ENCODE measurements at places on chromosomes 1 and 21.

DNA sequence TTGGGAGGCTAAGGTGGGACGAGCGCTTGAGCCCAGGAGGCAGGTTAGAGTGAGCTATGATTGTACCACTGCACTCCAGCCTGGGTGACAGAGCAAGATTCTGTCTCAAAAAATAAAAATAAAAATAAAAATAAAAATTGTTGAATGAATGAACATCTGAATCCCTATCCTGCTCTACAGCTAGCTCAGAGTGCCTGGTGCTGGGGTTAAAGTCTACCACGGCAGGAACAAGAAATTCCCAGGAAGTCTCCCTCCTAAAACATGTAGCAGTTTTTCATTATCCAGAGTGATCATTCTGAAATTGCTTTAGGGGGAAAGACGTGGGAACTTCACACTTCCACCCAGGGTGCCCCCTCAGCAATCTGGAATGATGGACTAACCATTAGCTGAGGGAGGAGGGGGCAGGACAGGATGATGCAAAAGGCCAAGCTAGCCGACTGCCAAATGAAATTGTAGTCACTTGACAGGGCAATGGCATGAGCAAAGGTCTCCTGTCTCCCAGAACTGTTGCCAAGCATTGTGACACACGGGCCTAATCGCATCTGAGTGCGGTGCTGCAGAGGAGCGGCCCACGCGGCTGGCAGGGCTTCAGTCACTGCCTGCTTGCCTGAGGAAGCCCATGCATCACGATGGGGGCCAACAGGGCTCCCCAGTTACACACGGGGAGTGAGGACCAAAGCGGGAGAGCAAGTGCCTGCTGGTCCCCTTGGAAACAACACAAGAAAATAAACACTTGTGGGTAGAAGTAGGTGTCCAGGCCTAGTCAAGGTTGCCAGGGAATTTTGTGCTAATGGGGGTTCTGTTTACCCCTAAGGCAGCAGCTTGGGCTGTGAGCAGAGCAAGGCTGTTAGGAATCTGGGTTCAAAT, 85.7 kb downstream of the NENF start:
- DNase-seq = no peak

GRCh38 chr1:9004700-9005394, 21.4 kb downstream of the SLC2A7 start:
- no peak for DNase-seq

- DNase-seq = peak; percentile 93
Observed at GRCh38 chr1:109793486-109794318, 30.0 kb upstream of the EPS8L3 start.

DNA sequence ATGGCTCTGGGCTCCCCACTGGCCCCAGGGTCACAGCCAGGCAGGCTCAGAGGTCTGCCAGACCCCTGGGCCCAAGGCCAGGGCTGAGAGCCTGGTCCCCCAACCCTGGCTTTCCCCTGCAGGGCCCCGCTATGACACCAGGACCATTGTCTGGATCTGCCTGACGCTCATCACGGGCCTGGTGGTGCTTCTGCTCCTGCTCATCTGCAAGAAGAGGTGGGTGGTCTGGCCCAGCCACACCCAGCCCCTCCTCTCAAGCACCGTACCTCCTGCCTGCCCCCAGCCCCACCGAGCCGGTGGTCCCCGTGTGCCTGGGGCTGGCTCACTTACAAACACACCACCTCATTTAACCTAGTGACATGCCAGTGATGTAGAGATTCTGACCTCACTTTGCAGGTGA, 31.8 kb downstream of the EPHA8 start:
- no peak for DNase-seq

DNA sequence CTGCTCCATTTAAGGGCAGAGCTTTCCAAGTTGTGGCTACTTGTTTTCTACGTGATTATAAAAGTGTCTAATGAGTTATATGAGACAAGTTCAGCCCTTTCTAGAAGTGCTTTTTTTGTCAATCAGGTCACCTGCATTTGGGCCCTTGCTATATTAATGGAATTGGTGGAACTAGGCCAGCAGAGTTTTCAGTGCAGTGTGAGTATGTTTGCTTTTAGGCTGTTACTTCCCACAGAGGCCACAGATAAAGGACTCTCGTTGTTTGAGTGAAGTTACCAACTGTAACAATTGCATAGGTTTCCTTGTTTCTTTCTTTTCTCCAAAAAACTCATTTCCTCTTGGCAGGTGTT, 10.9 kb downstream of the SMAP2 start:
- DNase-seq = peak; percentile 20

DNA sequence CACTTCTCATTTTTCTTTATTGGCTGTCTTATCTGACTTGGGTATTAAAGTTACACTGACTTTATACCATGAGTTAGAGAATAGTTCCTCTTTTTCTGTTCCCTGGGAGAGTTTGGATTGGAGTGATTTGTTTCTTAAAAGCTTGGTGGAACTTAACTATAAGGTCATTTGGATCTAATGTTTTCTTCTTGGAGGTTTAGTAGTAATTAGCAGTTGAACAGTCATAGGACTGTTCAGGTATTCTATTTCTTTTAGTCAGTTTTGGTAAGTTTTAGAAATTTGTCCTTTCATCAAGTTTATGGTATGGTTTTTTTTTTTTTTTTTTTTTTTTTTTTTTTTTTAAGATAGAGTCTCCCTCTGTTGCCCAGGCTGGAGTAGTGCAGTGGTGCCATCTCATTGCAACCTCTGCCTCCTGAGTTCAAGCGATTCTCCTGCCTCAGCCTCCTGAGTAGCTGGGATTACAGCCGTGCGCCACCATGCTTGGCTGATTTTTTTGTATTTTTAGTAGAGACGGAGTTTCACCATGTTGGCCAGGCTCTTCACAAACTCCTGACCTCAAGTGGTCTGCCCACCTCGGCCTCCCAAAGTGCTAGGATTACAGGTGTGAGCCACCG, 6.3 kb downstream of the TTC3 start:
- DNase-seq = no peak

DNA sequence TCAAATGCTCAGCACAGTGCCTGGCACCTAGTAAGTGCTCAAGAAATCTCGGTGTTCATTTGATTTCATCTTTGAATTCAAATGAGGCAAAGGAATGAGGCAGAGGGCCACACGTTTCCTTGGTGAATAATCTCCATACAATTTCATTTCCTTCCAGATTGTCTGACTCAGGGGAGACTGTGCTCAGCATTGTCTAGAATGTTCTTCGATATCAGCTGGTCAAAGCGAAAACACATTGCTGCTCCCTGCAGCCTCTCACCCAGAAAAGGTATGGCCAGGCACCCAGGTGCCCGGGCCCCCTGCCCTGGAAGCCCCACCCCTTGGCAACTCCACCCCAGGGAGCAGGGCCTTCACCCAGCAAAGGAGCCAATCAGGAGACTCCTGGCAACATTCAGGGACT, 55.8 kb downstream of the FBXO2 start:
- no peak for DNase-seq

DNA sequence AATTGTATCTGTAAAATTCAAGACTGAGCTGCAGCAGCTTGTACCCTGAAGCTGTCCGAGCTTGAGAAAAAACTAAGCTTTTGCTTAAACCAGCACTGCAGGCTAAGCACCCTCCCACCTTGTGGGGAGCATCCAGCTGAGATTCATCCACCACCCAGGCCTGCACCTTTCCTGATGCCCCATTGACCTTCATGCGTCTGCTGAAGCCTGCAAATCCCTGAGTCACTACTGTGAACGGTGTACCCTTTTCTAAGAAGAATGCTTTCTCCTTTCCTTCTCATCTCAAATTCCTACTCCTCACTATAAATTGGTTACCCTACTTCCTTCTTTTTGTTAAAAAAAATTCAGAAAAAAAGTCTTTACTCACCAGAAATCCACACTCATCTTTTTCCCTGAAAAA, 90.9 kb upstream of the RGS18 start:
- DNase-seq = no peak

DNA sequence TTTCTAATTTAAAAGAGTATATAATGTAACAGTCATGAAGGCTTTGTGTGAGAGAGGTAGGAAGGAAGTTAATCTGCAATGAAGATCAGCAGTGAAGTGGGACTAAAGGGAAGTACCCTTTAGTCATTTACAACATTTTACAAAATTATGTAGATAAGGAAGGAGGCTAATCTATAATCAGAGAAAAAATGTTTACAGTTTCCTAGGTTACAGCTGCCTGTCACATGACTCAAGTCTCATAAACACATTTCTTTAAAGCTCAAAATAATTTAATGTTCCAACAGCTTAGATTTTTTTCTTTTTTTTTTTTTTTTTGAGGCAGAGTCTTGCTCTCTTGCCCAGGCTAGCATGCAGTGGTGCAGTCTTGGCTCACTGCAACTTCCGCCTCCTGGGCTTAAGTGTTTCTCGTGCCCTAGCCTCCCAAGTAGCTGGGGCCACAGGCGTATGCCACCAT, 26.2 kb upstream of the CAP1 start:
- no peak for DNase-seq

DNA sequence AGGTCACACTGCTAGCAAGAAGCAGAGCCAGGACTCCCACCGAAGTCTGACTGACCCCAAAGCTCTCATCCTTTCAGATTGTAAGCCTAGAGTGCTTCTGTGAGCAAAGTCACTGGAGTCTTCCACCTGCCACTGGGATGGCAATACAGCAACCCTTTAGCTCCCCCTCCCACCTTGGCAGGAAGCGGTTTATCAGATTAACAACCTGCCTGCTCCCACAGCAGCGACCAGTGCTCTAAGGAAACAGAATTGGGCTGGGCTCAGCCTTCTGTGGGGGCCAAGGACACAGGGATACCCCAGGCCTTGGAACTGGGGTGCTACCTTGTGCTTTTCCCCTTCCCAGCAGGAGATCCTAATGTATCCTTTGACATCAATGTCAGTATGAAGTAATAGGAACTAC, 76.0 kb downstream of the GFI1 start:
- no peak for DNase-seq

DNA sequence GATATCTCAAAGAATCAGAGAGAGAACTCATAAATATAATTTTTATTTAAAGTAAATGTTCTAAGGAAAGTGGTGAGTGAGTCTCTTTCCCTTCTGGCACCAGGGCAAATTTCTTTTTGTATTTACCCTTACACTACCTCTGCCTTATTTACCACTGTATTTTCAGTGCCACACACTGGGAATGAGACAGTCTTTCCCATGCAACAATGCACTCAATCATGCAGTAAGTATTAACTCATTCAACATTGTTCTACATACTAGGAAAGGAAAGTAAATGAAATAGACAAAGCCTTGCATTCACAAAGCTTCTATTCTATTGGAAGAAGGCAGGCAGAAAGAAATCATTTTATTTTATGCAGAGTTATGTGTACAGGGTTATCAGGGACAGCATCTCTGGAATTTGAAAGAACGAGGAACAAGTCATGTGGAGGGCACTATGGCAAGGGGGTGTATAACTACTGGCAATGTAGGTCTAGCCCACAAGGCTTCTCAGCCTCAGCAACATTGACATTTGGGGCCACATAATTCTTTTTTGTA, 129.8 kb upstream of the PRDX6 start:
- DNase-seq = no peak

GRCh38 chr1:174337000-174337681, 110.6 kb upstream of the GPR52 start:
- DNase-seq = no peak

- no peak for DNase-seq
Observed at GRCh38 chr1:16720351-16721223, 19.7 kb upstream of the RNU1-4 start.

GRCh38 chr21:41374177-41374712, 12.4 kb downstream of the MX2 start:
- no peak for DNase-seq

DNA sequence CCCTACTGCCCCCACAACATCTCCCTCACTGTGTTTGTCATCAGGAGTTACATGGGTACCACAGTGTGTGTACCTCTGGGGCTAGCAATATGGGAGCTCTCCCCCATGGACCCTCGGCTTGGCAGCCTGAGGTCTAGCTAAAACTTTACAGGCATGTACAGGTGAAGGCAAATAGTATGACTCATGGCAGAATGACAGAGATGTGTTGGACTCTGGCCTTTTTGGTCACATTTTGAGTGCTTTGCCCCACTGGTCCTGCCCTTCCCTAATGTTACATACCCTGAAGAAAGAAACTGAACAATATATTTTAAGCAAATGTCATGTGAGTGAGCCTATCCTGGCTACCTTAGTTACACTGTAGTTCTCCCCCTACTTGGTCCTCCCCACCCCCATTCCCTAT, 124.0 kb downstream of the NGF start:
- no peak for DNase-seq

GRCh38 chr21:39386194-39386593, 37.3 kb upstream of the HMGN1 start:
- peak; percentile 15 for DNase-seq

- no peak for DNase-seq
Observed at GRCh38 chr1:162605225-162605927, 26.9 kb upstream of the DDR2 start.

DNA sequence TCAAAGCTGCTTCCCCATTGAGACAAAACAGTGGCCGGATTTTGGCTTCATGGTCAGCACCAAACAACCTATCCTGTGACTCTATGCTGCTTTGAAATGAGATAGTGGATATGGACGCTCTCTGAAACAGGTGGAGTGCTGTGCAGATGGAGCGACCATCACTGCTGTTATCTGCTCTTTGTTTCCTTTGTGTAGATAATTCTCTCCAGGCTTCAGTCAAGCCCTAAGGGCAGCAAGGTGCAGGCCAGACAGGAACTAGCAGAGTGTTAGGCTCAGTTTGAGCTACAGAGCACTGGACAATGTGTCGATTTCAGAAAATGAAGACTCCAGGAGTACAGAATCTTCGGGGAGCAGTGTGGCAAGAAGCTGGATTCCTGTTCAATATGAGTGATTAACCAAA, 4.8 kb upstream of the IRF6 start:
- no peak for DNase-seq

DNA sequence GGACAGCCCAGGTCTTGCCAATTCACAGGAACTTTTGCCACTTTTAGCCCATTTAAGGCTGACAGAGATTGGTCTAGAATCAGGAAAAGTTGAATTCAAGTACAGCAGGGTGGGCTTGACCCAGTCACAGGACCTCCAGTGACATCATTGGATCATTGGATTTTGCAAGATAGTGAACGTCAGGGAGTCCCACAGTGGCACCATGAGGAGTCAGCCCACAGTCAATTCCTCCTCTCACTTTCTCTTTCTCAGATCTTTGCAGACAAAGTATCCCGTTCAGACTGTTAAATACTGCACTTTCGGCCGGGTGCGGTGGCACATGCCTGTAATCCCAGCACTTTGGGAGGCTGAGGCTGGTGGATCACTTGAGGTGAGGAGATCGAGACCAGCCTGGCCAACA, 57.9 kb upstream of the TLR5 start:
- DNase-seq = no peak

DNA sequence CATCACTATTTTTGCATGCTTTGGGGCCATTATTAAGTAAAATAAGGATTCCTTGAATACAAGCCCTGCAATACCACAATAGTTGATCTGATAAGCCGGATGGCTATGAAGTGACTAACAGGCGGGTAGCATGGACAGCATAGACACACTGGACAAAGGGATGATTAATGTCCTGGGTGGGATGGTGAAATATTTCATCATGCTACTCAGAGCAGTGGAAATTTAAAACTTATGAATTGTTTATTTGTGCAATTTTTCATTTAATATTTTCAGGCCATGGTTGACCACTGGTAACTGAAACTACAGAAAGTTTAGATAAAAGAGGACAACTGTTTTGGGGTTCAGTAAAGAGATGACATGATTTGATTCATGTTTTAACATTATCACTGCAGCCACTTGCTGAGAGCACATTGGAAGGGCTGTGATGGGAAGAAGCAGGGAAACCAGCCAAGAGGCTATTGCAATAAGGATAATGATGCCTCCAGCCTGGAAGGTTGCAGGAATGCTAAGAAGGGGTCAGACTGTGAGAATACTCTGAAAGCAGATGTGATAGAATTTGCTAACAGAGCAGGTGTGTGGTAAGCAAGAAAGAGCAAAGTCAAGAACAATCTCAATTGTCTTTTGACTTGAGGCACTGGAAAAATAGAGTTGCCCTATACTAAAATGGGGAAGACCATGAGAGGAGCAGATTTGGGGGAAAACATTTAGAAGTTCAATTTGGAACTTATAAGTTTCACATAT, 62.5 kb upstream of the TNFSF4 start:
- DNase-seq = no peak
